Activated CD4-positive, alpha-beta T cell treated with anti-CD3 and anti-CD28 coated beads, Interleukin-2, amount 50 U/mL, for 48 hours (primary cell): ENCODE measurements at places on chromosomes 6 and 20.

DNA sequence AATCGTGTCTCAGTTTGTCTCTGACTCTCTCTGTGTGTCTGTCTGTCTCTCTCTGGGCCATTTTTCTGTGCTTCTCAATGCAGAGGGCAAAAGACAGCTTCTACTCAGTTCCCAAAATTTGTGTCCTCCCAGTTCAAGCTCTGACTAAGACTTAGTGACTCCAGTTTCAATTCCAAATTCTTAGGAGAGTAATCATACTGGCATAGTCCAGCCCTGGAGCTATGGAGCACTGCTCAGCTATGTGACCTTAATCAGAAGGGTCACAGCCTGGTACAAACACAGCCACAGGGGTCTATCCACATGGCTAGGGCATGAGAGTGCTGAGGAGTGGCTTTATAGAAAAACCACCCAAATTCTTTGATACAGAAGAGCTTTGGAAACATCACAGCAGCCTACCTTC is 91.9 kb downstream of the FOXF2 start:
- DNase-seq, result no peak

DNA sequence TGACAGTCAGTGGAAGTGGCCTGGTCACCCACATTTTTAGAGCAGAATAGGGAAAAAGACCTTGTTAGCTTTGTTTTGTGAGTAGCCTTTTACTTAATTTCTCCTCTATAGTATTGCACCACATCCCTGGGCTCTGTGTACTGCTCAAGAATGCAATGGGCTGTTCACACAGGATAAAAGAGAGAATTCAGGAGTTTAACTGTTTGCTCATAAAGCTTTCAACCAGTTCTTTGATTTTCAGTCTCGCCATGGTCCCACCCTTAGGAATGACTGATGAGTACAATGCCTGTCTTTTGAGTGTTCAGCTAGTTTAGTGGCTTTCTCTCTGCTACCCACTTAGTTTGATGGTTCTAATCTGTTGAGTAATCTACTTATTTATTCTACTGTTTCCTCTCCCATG is 129.7 kb downstream of the PLG start:
- DNase-seq, result no peak

DNA sequence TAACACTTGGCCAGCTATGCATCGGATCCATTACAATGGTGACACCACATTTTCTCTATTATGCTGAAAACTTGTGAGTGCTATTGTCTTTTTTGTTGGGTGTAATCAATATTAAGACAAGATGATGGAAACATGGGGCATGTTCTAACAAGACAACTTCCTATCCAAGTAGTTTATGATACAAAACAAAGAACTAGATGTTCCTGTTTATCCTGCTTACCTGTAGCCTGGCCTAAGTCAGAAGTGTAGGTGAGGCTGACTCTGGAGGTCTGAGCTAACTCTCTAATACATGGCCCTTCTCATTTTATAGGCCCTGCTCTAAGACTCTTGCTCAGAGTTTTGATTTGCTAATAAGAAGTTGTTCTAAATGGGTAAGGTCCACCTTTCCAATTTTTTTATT is 242.4 kb upstream of the STXBP5 start:
- DNase-seq, result no peak

DNA sequence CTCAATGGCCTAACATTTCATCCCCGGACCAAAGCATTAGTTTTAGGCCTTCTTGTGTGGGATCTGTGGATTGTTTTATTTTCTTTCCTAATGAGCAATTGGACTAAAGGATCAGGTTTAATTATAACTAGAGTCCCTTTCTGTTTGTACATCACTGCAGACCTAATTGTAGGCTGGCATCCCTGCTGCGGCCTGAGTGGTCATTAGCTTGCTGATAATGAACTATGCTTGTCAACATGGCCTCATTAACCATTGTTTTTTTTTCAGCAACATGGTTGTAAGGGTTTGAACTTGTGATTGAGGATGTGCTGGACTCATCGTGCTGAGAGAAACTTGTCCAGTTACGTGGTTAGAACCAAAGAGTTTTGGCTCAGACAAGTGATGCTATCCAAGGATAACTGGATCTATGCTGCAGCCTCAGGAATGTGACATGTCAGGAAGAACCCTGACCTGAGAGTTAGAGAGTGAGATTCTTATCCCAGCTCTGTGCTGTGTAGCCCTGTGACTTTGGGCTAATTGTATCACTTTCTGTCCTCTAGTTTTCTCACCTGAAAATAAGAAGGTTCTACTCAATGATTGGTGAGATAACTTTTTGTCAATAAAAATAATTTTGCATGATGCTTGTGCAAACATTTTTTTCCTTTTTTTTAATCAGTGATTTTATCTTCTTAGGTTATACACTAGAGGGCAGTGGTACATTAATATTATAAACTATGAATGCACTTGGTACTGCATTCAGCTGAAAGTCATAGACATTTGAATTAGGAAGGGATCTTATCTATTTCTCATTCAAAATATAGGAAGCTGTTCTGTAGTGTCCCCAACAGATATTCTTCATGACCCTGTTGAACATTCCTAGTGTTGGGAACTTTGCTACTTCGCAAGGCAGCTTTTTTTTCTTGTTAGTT is 140.9 kb downstream of the RNF144B start:
- DNase-seq, result no peak

DNA sequence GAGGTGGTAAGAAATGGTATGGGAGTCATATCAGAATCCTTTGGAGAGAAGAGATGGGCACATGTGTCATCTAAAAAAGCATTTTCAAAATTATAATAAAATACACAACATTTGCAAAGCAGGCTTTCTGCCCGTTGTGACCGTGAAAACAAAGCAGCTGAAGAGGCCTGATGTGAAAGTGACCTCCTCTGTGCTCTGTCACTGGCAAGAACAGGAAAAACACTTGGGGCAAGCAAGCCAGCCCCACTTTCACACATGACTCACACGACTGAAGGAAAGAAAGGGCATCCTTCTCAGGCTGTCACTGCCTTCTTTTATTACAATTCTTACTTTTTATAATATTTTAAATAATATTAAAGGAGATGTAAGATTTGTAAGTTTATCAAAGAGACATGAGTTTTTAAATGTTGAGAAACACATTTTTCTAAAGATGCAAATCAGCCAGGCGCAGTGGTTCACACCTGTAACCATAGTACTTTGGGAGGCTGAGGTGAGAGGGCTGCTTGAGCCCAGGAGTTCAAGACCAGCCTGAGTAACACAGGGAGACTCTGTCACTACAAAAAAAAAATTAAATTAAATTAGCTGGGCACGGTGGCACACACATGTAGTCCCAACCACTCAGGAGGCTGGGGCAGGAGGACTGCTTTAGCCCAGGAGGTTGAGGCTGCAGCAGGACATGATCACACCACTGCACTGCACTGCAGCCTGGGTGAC is 143.7 kb downstream of the BTBD9 start:
- DNase-seq, result peak; percentile 26

DNA sequence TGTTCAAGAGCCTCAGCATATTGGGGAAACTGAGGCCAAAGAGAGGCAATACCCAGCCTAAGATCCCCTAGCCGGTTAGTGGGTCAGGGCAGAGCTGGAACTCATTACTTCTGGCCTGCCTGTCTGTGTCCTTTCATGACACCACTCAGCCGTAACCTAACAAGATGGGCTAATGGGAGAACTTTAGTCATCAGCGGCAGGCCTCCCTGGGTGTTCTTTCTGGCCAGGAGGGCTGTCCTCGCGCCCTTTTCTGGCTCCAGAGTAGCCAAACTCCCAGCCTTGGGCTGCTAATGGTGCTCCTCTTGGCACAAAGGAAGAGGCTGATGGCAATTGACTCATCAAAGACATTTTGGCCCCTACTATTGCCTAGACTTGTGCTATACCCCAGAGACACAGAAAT is 76.6 kb downstream of the NCR2 start:
- no peak for DNase-seq

- DNase-seq, result no peak
Measured at GRCh38 chr6:150176152-150176551, 33.3 kb downstream of the PPP1R14C start.

- DNase-seq, result no peak
Measured at GRCh38 chr6:16684195-16684689, 77.0 kb downstream of the ATXN1 start.

DNA sequence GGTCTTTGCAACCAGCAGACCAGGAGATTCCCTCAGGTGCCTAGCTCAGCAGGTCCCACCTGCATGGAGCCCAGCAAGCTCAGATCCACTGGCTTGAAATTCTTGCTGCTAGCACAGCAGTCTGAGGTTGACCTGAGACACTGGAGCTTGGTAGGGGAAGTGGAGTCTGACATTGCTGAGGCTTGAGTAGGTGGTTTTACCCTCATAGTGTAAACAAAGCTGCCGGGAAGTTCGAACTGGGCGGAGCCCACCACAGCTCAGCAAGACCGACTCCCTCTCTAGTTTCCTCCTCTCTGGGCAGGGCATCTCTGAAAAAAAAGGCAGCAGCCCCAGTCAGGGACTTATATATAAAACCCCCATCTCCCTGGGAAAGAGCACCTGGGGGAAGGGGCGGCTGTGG is 34.3 kb downstream of the PRSS35 start:
- DNase-seq, result no peak

DNA sequence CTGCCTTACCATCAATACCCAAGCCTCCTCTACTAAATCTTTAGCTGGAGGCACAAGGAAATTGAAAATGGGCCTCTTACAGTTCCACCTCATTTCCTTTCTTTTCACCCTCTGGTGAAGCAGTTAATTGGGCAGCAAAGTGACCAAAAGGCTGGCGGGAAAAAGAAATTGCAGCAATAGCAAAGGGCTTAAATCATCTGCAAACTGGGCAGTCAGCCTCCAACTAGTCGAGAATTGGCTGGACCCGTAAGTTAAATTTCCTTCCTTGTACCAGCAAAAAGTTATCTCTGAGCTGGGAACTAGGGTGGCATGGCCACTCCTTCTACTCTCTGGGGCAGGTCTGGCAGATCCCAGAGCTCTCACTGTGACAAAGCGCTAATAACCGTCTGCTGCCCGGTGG is 33.5 kb downstream of the GHRH start:
- no peak for DNase-seq

GRCh38 chr6:114049367-114049966 is 78.5 kb upstream of the HDAC2 start:
- DNase-seq, result no peak

- no peak for DNase-seq
Measured at GRCh38 chr6:132749111-132749510, 8.6 kb downstream of the VNN2 start.

- no peak for DNase-seq
Measured at GRCh38 chr20:15814911-15815310, 758.3 kb downstream of the KIF16B start.

DNA sequence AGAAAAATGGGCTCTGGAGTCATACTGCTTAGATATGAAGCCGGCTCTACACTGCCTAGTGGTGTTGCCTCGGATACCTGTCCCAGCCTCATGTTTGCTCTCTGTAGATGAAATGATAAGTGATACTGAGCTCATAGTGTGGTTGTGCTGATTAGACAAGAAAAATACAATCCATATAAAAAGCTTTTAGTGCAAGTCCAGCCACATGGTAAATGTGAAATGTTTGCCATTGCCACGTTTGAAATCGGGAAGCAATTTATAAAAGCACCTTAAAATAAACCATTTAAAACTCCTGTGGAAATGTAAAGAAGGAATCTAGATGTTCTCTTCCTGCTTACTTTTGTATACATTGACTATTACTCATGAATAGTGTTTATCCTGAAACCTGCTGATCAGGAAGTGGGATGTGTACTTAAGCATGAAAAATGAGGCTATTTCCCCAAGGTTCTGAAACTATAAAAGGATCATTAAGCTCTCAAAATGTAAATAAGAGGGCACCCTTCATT is 13.1 kb upstream of the PBOV1 start:
- DNase-seq, result no peak

- DNase-seq, result no peak
Measured at GRCh38 chr6:109323241-109323640, 59.0 kb downstream of the CD164 start.

DNA sequence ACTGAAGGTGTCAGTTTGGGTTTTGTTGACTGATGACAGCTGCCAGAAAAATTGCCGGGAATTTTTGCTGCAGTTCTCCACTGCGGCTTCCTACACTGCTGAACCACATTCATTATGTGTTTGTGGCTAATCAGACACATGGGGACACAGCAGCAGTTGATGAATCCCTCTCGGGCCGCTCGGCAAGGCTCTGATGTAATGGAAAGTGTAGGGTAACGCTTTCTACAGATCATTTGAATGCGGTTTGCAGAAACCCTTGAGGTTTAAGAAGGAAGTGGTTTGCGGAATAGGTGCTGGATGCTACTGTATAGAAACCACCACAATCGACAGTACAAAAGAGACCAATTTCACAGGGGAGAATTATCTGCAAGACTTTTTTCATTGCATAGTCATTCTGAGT is 138.7 kb upstream of the SASH1 start:
- peak; percentile 64 for DNase-seq

DNA sequence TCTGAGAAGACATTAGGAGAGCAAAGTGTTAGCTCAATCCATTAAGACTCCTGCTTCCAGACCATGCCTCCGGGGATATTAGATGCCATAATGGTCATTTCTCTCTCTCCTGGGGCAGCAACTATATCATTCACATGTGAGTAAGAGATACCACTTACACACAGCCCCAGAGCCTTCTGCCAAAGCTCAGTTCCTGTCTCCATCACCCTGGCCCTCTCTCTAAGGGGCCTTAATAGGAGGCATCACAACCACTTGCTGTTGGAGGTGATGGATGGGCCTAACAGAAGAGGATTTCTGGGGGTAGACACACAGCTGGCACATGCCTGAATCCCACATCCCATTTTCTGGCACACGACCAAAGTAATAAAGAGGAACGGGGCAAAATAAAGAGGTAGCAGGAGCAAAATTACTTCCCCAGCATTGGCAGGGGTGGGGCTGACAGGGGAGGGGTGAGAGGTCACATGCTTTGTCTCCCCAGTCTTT is 34.0 kb upstream of the VSTM2L start:
- no peak for DNase-seq

GRCh38 chr6:35443341-35444030 is 8.7 kb upstream of the FANCE start:
- no peak for DNase-seq

- no peak for DNase-seq
Measured at GRCh38 chr6:43749461-43749860, 20.6 kb upstream of the VEGFA start.

DNA sequence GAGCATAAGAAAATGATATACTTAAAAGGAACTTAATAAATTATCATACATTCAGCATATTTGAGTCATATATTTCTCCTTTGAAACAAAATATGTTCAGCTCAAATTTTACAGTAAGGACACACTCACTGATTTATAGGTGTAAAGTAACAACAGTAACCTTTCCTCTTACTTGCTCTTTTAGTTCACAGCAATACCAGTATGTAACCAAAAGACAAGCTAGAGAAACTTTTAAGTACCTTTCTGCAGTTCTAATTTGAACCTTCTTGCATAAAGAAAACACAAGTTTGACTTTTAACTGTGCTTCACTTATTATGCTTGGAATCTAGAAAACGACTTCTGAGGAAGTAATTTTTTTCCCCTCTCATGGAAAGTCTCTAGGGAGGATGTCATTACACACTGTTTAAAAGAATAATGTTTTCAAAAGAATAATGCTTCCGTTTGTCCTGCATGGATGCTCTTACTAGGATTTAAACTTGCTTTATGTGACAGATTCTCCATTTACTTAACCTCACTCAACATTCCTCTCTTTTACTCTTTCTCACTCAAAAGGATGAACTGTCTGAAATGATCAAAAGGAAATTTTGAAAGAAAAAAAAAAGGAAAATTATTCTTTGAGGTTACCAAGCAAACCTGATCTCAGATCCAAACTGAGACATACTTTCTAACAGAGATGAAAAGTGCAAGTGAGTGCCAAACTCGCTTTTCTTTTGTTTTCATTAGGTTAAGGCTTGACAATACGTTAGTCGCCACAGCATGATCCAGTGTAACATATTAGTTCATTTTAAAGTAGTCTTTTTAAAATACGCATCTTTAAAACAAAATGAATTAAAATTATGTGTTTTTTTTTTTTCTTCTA is 22.4 kb upstream of the CALHM6 start:
- no peak for DNase-seq
